HCT116 (cell line): ENCODE measurements at places on chromosomes 11 and 22. TPM values are rescaled to one million over a fixed set of nuclear protein-coding genes. Genes with fewer than 3 reads are reported as not detected.

DNA sequence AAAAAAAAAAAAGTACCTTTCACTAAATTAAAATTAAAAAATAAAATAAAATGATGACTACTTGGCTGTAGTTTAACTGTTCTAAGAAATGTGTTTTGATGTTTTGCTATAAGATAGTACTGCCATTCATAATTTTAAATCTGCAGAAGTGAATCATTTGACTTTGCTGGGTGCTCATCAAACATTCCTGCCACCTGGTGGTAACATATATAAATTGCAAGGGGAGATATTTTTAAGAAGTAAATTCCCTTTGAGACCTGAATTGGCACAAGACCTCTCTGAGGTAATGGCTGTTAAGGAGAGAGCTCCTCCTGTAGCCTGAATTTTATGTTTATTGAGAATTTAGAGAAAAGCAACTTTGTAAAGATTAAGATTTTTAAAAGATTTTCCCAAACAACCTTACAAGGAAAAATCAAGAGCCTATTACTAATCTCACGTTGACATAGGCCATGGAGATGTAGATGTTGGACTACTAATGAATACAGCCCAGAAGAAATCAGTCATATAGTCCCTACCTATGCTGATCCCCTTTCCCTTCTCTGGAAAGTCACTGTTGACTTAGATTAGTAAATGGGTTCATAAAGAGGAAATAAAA, 11.9 kb upstream of the NARS2 start:
- H3K4me3 ChIP-seq, result no peak overlapping the region
- H3K27ac ChIP-seq, result no peak overlapping the region
- H3K4me1 ChIP-seq, result no peaks in the 10 kb centered on the region
- no peaks in the 10 kb centered on the region for H3K36me3 ChIP-seq
- no peak for DNase-seq

DNA sequence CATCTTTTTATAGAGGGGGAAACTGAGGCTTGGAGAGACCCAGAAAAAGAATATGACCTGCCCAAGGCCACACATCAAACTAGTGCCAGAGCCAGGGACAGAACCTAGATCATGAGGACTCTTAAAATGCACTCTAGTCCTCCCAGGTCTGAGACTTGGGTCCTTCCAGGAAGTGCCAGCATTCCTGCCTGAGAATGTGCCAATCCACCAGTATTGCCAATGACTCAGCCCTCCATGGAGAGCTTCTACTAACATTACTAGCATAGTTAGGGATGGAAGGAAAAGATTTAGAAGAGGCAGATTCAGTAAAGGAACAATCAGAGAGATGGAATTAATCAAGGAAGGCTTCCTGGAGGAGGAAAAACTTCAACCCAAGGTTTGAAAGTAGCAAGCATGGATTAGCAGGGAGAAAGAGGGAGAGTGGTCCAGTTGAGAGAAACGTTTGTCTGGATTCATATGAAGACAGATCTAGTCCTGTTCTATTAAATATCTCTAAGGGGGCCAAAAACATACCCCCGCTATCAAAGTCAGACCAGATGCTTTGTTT, 20.1 kb upstream of the SMIM35 start:
- no peaks in the 10 kb centered on the region for H3K36me3 ChIP-seq
- no peaks in the 10 kb centered on the region for H3K27me3 ChIP-seq
- H3K27ac ChIP-seq, result no peak overlapping the region
- no peak overlapping the region for H3K4me3 ChIP-seq
- no peak for DNase-seq

DNA sequence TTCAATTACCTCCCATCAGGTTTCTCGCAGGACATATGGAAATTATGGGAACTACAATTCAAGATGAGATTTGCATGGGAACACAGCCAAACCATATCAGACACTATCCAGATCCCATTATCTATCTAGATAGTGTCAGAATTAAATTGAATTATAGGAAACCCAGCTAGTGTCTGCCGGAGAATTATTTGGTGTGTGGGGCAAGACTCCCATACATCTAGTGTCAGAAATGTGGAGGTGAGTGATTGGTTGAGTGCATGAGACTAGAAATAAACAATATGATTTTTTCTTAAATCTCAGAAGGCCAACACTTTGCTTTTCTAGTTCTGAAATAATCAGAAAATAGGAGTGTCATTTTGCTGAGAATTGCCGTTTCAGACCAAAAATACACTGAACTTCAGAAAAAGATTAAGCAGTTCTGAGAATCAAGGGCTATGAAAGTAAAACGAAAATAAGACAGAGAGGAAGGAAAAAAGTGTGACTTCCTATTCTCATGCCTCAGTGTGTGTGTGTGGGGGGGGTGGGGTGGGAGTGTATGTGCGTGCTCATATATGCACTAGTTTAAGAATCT, 21.3 kb downstream of the CASP12 start:
- no peaks in the 10 kb centered on the region for H3K36me3 ChIP-seq
- no peaks in the 10 kb centered on the region for H3K27me3 ChIP-seq
- H3K4me1 ChIP-seq, result no peaks in the 10 kb centered on the region

GNAZ gene
- total RNA-seq, result 11.1 TPM

DNA sequence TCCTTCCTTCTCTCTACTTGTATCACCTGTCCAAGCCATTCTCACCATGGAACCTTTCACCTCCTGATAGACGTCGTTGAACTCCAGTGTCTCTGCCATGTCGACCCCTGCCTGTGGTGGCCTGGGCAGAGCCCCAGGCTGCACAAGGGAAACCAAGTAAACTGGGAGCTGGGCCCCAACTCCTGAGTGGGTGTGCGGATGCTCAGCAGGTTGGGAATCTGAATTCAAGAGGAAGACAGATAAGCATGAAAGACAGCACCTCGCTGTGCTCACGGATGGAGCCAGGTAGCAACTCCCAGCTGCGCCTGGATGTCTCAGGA, 709 bp downstream of the SSRP1 start:
- H3K27me3 ChIP-seq, result no peaks in the 10 kb centered on the region
- peaks cover 46% of the 10 kb centered on the region; the same call in 1 of the 2 replicates for H3K36me3 ChIP-seq
- peak overlapping the region; percentile 61 for H3K27ac ChIP-seq
- H3K4me1 ChIP-seq, result peaks cover 20% of the 10 kb centered on the region

DNA sequence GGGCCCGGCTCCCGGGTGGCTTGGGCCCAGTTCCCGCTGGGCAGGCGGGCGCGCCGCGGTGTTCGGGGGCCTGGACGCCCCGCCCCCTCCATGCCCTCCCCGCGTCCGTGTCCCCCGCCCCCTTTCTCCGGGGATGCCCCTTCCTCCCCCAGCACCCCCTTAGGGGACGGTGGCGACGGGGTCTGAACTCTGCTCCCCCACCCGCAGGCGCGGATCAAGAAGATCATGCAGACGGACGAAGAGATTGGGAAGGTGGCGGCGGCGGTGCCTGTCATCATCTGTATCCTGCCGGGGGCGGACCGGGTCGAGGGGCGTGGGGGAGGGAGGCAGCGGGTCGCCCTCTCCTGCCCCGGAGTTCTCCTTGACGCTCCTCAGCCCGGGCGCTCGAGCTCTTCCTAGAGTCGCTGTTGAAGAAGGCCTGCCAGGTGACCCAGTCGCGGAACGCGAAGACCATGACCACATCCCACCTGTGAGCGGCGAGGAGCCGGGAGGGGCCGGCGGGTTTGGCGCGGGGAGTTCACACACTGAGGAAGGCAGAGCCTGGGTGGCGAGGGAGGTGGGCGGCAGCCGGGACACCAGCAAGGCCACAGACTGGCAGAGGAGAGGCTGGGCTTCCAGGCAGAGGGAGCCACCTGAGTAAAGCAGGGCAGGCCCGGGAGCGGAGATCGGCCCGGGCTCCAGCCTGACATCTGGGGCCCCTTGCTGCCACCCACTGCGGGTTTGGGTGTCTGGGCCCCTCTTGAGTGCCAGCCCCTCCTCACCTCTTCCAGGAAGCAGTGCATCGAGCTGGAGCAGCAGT, 546 bp downstream of the DRAP1 start:
- H3K27me3 ChIP-seq, result no peaks in the 10 kb centered on the region
- H3K4me1 ChIP-seq, result peaks cover 35% of the 10 kb centered on the region
- peak overlapping the region; percentile 71 for H3K27ac ChIP-seq
- no peak for DNase-seq

- H3K36me3 ChIP-seq, result peaks cover 8% of the 10 kb centered on the region; the same call in 1 of the 2 replicates
- no peaks in the 10 kb centered on the region; the same call in 1 of the 2 replicates for H3K4me1 ChIP-seq
- no peaks in the 10 kb centered on the region for H3K27me3 ChIP-seq
- H3K27ac ChIP-seq, result peak overlapping the region; percentile 18; the same call in 1 of the 2 replicates
Observed at GRCh38 chr22:50443801-50444625, 30.8 kb downstream of the SBF1 start.

DNA sequence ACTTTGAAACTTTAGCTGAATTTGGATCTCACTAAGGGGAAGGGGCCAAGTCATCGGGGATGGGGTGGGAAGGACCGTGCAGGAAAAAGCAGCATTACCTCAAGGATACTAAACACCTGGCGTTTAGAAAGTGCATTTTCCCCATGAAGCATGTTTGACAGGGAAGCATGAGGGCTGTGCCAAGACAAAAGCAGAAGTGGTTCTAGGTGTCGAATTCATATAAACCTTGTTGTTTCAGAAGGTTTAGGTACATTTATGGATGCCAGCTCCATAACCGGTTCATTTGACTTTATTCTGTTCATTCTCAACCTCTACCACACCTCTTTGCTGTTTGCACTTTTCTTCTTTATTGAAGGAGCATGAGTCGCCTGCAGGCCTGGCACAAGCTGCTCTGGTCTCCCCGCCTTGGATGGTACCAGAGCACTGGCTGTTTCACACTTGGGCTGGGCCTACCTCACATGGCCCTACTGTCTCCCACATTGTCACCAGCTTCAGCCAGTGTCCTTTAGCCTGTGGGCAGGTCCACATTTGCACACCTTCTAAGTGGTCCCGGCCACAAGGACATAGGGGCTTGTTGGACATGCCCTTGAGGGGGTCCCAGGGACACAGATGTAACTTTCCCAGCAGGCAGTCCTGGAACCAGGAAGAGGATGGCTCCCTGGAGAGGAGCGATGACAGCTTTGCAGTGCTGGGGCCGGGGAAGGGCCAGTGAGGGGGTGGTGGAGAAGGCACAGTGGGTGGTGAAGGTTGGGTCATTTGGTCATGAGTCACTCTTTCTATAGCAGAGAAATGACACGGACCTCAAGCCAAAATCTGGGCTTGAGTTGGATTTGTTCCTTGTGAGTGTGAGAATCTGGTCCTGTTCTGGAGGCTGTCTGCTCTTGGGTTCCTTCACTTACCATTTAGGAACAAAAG, 3.2 kb upstream of the ST14 start:
- no peak for DNase-seq
- H3K4me1 ChIP-seq, result peaks cover 47% of the 10 kb centered on the region
- no peaks in the 10 kb centered on the region for H3K27me3 ChIP-seq
- H3K36me3 ChIP-seq, result no peaks in the 10 kb centered on the region
- H3K4me3 ChIP-seq, result no peak overlapping the region

PRG2 gene
- 0.81 TPM for total RNA-seq

GRCh38 chr22:25940479-25940878, 198.5 kb downstream of the MYO18B start:
- no peaks in the 10 kb centered on the region for H3K36me3 ChIP-seq
- H3K4me1 ChIP-seq, result no peaks in the 10 kb centered on the region
- no peak for DNase-seq
- H3K4me3 ChIP-seq, result no peak overlapping the region
- H3K27me3 ChIP-seq, result peaks cover 54% of the 10 kb centered on the region

DNA sequence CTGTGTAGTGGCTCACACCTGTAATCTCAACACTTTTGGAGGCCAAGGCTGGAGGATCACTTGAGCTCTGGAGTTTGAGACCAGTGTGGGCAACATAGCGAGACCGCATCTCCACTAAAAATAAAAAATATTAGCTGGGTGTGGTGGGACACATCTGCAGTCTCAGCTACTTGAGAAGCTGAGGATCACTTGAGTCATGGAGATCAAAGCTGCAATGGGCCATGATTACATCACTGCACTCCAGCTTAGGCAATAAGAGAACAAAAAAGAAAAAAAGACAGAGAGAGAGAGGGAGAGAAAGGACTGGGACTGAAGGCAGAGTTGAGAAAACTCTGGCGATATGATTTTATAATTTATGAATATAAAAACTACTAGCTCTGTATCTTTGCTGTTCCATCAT, 473.1 kb downstream of the LRRC4C start:
- no peaks in the 10 kb centered on the region for H3K4me1 ChIP-seq
- no peak overlapping the region for H3K27ac ChIP-seq
- H3K36me3 ChIP-seq, result no peaks in the 10 kb centered on the region
- DNase-seq, result no peak

DNA sequence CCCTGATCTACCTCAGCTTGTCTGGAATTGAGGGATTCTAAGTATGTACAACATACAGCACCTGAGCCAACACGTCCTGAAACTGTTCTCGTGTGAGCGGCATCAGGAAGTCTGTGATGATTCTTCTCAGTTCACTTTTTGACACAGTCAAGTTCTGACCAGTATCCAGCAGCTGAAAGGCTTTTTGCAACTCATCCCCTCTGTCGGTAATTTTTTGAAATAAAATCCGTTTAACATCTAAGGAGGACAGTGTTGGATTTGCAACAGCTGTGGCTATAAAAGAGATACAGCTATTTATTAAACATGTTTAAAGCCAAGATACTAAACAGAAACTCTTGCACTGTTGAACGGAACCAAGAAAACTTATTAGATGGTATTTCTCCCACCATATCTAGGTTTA, 39.3 kb downstream of the EFCAB6 start:
- no peak overlapping the region for H3K27ac ChIP-seq
- no peak for DNase-seq
- no peaks in the 10 kb centered on the region for H3K36me3 ChIP-seq
- no peak overlapping the region for H3K4me3 ChIP-seq
- peaks cover 19% of the 10 kb centered on the region for H3K27me3 ChIP-seq

GRCh38 chr11:27640954-27641353, 59.3 kb downstream of the BDNF start:
- no peak overlapping the region for H3K4me3 ChIP-seq
- no peaks in the 10 kb centered on the region for H3K4me1 ChIP-seq
- no peak for DNase-seq
- no peaks in the 10 kb centered on the region for H3K27me3 ChIP-seq
- H3K36me3 ChIP-seq, result no peaks in the 10 kb centered on the region
- no peak overlapping the region for H3K27ac ChIP-seq

GRCh38 chr11:13852481-13852880, 110.0 kb upstream of the SPON1 start:
- H3K27me3 ChIP-seq, result peaks cover 34% of the 10 kb centered on the region; the same call in 1 of the 2 replicates
- H3K36me3 ChIP-seq, result no peaks in the 10 kb centered on the region
- H3K4me3 ChIP-seq, result no peak overlapping the region
- no peak overlapping the region for H3K27ac ChIP-seq
- no peak for DNase-seq

DNA sequence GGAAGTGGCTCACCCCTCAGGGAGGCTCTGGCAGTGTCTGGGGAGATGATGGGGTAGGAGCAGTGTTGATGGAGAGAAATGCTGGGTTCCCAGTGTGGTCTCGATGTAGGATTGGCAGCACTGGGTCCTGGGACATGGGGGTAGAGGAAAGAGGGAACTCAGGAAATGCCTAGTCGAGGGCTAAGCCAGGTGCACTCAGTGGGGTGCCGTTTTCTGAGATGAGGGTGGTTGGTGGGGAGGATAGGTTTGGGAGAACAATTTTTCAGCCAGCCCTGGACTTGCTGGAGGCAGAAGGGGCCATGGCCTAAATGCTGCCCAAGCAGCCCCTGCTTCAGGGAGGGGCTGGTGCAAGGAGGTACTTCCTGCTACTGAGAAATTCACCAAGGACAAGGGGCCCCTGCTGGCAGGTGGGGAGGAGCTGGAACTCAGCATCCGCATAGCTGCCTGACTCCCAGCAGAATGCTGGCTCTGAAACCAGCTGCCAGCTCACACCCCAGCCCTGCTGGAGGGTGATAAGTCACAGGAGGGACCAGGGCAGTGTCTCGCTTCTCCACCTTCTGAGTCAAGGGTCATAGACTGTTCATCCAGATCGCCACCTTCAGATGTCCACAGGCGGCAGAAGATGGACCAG, 6.0 kb downstream of the CCDC157 start:
- H3K36me3 ChIP-seq, result no peaks in the 10 kb centered on the region
- no peak overlapping the region for H3K27ac ChIP-seq
- peaks cover 3% of the 10 kb centered on the region; the same call in 1 of the 2 replicates for H3K4me1 ChIP-seq
- no peak for DNase-seq
- no peaks in the 10 kb centered on the region for H3K27me3 ChIP-seq
